ENCODE measurements at places on chromosomes 2 and 18. TPM values are rescaled to one million over a fixed set of nuclear protein-coding genes. Genes with fewer than 3 reads are reported as not detected.

- DNase-seq: no peak
These were observed 557.9 kb downstream of the TNS1 start for GRCh38 chr2:217444932-217445331.

GRCh38 chr2:168338292-168338691 is 90.9 kb upstream of the STK39 start:
- no peak for DNase-seq

- no peak for DNase-seq
These were observed 4.3 kb downstream of the IMPA2 start for GRCh38 chr18:11985586-11985985.

The PSMG2 gene
- polyA plus RNA-seq: 83.2 TPM

The DUSP19 gene
- 2.0 TPM for polyA plus RNA-seq

Data from small intestine (tissue), 16 donors.